CD8-positive, alpha-beta T cell (primary cell): ENCODE measurements at places on chromosomes 3 and 15. TPM values are rescaled to one million over a fixed set of nuclear protein-coding genes. Genes with fewer than 3 reads are reported as not detected.

The EIF2B5 gene
- total RNA-seq = 61.9 TPM

The GRAMD1C gene
- 0.65 TPM for total RNA-seq

The B3GALNT1 gene
- total RNA-seq = 0.65 TPM

The SLC24A5 gene
- total RNA-seq = not detected

The FEM1B gene
- 89.7 TPM for total RNA-seq
